ENCODE measurements at places on chromosomes 1 and 21.

GRCh38 chr1:163477276-163477830 is 155.6 kb downstream of the NUF2 start:
- DNase-seq = no peak

DNA sequence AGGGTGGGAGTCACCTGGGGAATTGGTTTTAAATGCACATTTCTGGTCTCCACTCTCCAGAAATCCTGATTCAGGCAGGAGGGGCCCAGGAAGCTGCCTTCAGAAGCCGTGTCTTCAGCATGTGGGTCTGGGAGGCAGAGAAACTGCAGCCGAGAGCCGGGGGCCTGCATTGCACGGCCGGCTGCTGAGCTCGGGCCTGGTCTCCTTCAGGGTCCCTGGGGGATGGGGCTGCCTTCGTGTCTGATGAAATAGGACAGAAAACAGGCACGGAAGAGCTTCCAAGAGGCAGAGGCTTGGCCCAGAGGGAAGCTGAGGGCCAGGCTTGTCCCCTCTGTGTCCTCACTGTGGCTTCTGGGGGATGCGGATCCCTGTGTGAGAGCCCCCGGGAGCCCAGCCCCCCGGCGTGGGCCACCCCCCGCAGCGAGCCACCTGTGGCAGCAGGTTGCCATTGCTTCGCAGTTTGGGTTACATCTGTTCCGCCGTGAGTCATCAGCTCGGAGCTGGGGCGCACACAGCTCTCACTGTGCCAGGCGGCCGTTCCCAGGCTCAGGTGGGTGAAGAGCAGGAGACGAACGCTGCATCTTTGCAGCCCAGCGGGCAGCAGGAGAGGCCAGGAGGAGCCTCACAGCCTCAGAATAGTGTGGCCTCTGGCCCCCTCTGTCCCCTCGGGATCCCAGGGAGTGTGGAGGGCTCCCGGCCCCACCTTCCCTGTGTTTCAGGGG is 72.4 kb downstream of the AJAP1 start:
- no peak for DNase-seq

- no peak for DNase-seq
These were observed 37.4 kb downstream of the RAB3B start for GRCh38 chr1:51953079-51953478.

- no peak for DNase-seq
These were observed 28.6 kb downstream of the TRIT1 start for GRCh38 chr1:39854738-39855137.

GRCh38 chr1:209729436-209729835 is 24.8 kb downstream of the HSD11B1 start:
- no peak for DNase-seq

GRCh38 chr1:233439721-233440120 is 112.2 kb downstream of the MAP3K21 start:
- DNase-seq = no peak

DNA sequence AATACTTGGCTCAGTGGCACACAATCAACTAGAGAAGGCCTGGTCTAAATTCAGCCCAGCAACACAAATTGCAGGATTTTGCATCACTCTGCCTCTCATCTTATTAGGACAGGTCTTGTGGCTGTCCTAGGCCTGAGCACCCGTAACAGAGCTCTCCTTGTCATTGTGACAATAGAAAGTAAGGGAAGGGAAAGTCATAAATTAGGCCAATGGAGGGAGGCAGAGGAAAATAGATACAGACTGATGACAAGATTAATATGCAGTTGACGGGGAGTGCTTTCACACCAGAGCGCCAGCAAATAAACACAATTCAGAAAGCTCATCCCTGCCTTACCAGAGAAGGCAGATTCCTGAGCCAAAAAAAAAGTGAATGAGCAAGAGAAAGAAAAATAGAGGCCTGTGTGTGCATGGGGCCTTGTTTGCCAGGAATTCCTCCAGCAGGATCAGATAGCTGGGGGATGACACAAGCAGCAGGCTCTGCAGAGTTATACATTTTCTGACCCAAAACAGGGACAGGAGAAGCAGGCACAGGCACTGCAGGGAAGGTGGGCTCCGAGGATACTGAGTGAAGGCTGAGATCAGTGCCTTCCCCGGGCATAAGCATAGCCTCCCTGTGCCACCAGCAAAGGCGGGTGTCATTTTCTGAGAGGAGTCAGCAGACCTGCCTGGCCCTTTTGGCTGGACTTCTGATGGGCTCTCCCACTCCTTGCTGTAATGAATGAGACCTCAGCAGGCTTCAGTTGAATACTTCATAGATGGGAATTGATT is 110.0 kb upstream of the SPAG17 start:
- no peak for DNase-seq

GRCh38 chr1:229434005-229434640 is at the start of gene ACTA1:
Gene ACTA1 (minus strand): TSS chr1:229434094. CDS start chr1:229433115, 979 bp downstream.
- DNase-seq = no peak

GRCh38 chr1:192382758-192383157 is 66.0 kb downstream of the RGS21 start:
- no peak for DNase-seq

GRCh38 chr1:100353988-100354387 is 1.7 kb downstream of the CDC14A start:
- no peak for DNase-seq

- DNase-seq = no peak
These were observed 127.2 kb downstream of the IGSF21 start for GRCh38 chr1:18234790-18235242.

DNA sequence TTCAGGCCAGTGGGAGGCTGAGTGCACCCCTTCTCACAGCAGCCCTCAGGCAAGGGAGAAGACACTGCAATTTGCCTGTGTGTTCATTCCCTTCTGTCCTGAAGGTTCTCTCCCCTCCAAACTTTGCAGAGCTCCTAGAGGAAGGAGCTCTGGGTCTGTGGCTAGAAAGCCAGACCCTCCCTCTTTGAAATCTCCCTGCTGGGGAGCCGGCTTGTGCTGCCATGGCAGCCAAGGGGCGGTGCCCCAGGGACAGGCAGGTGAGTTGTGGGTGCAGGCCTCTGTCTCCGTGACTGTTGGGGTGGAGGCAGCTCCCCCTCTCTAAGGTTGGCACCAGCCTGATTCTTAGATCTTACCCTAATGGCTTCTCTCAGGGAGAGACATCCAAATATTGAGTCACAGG is 53.0 kb downstream of the OLFML2B start:
- no peak for DNase-seq

DNA sequence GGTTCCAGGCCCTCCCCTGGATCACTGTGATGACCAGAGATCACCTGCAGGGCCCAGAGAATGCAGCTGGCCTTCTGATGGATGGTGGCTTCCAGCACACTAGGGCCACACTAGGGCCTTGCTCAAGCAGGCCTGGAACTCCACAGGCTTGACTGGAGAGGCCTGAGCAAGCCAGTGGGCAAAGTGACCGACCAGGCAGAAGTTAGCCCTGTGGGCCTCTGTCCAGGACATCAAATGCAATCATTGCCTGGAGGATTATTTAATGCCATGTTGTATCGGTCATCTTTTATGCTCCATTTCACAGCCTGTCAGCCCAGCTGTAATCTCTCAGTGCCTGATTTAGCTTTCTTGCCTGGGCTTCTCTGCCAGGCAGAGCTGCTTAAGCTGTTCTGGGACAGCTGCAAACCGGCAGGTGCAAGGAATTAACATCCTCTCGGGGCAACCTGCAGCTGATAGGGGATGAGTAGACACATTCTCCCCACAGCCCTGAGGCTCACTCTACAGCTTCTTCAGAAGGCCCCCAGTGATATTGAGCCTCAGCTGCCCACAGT is 17.7 kb downstream of the NENF start:
- DNase-seq = no peak

- DNase-seq = no peak
These were observed 14.5 kb upstream of the CSF3R start for GRCh38 chr1:36497207-36497606.

- DNase-seq = no peak
These were observed 39.3 kb upstream of the EYA3 start for GRCh38 chr1:28127617-28128257.

- DNase-seq = peak; percentile 34
These were observed 42.8 kb downstream of the CNN3 start for GRCh38 chr1:94884106-94884505.

GRCh38 chr1:101235696-101236515 is 913 bp upstream of the S1PR1 start:
- DNase-seq = peak; percentile 33

DNA sequence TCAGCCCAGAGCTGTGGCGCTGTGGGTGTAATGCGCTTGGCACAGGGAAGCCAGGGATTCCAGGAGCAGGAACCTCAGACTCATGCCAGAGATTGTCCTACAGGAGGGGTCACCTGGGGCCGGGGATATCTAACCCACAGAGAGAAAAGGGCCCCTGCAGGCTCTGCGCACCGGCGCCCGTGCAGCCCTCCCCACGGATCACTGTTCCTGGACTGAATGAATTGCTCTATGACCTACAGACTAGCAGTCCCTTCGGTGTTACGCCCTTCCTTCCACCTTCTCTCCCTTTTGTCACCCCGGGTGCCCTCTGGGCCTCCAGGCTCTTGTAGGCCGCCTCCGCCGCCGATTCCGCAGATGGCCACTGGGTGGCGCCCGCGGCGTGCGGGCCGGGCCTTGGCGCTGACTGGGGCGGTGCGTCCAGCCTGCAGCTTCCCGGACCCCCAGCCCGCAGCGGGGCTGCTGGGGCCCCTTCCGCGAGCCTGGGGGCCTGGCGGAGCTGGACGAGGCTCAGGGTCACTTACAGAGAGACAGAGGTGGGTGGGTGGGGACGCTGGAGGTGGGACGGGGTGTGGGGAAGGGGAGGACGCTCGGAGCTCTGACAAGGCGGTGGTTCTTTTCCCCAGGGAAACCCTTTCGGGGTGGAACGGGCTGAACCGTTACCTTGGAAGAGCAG is 101.3 kb downstream of the IER5 start:
- no peak for DNase-seq

- peak; percentile 35 for DNase-seq
These were observed 27.7 kb downstream of the PLPP3 start for GRCh38 chr1:56551691-56552090.

GRCh38 chr1:76238094-76238628 is 163.6 kb downstream of the ST6GALNAC3 start:
- DNase-seq = no peak

DNA sequence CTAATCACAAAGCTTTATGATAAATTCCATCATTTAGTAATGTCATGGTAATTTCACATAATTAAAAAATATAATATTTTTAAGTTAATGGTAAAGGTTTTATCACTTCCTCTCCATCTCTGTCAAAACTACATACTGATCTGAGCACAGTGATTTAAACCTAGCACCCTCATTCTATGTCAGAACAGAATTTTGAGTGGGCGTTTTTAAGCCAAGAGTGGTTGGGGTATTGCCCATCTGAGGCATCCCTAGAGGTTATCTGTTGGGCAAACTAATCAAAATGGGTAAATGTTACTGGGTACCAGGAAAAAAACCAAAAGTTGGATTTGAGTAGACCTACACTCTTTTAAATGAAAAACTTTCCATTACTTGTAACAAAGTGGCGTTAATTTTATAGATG is 100.7 kb upstream of the GFI1 start:
- DNase-seq = no peak

DNA sequence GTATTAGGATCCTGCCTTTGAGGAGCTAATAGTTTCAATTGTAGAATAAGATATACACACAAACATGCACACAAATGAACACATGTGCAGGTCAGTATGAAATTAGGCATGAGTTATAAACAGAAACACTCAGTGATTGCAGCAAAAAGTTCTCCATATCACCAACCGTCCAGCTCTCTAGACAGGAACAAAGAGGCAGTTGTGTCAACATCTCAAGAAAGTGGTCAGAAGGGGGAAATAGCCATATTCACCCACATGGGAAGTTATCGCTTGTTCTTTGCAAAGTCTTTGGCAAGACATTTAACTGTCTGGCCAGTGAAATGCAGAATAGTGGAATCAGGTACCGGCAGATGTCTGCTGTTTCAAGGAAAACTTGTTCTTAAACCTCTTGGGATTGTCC is 29.4 kb upstream of the PIGC start:
- DNase-seq = no peak

GRCh38 chr1:12518931-12519692 is 98.9 kb downstream of the DHRS3 start:
- no peak for DNase-seq

GRCh38 chr21:32015461-32016139 is 142.8 kb downstream of the HUNK start:
- no peak for DNase-seq

DNA sequence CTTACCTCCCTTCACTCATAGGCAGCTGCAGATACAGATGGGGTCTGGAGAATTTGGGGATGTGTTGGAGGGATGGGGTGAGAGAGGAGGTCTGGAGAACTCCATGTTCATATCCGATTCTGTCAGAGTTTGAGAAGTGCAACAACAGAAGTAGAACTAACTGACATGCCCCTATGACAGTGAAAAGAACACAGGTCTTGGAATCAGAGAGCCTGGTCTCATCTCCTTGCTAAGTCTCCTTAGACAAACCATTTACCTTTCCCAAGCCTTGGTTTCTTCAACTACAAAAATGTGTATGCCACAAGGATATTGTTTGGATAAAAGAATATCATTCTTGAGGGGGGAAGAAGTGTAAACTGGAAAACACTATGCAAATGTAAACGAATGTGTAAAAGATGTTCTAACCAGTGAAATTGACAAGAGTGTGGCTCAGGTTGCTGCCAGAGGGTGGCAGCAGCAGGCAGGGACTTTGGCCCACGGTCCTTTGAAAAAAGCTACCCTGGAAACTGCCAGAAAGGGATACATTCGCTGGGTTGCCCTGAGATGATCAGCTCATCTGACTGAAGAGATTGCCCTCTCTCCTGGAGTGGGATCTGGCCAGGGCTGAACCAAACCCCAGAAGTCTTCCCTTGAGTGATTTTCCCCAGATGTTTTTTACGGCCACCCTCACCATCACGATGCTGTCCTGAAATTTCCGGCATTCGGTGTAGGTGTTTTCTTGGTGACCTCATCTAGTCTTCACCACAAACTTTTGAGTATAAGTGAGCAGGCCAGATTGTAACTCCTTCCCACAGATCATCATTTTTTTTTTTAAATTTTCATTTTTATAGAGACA is 17.0 kb upstream of the CD2 start:
- peak; percentile 24 for DNase-seq

GRCh38 chr1:111517469-111518225 is 14.2 kb upstream of the ADORA3 start:
- no peak for DNase-seq

- no peak for DNase-seq
These were observed 528.5 kb upstream of the ZP4 start for GRCh38 chr1:238419209-238419608.

DNA sequence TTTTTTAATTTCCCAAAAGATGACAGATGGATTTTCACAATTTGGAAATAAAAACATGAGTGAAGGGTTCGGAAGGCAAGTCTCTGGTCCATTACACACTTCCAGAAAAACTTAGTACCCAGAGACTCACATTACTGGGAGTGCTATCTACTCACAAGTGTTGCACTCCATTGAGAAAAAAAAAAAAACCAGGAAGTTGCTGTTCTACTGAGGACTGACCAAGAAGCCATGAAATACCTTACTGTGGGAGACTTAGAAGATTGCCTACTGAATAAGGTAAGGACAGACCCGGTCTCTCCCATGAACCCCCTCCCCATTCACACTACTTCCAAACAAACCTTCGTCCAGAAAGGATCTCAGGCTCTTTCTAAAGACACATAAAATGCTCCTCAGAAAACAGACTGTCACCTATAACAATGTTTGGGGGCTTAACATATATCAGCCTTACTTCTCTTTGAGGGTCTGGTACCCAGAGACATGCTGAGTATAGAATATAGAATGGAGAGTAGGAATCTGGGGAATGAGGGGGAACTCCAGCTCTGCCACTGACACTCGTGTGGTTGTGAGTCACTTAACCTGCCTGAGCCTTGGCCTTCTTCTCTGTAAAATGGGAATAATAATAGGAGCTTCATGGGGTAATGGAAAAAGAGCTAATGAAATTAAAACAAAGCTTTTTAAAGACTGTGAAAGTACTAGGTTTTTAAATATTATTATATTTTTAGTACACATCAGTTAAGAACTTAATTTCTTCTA is 1.4 kb downstream of the MAB21L3 start:
- no peak for DNase-seq
